ENCODE measurements at places on chromosomes 13 and 19.

- DNase-seq: no peak
Observed at GRCh38 chr13:42874221-42874620, 92.8 kb downstream of the FAM216B start.

- no peak for DNase-seq
Observed at GRCh38 chr19:5958074-5958850, 19.7 kb downstream of the RANBP3 start.

GRCh38 chr19:45110851-45111266 is 17.9 kb downstream of the PPP1R37 start:
- DNase-seq: no peak

GRCh38 chr13:50589651-50590054 is 253.8 kb downstream of the DLEU7 start:
- peak; percentile 77 for DNase-seq

DNA sequence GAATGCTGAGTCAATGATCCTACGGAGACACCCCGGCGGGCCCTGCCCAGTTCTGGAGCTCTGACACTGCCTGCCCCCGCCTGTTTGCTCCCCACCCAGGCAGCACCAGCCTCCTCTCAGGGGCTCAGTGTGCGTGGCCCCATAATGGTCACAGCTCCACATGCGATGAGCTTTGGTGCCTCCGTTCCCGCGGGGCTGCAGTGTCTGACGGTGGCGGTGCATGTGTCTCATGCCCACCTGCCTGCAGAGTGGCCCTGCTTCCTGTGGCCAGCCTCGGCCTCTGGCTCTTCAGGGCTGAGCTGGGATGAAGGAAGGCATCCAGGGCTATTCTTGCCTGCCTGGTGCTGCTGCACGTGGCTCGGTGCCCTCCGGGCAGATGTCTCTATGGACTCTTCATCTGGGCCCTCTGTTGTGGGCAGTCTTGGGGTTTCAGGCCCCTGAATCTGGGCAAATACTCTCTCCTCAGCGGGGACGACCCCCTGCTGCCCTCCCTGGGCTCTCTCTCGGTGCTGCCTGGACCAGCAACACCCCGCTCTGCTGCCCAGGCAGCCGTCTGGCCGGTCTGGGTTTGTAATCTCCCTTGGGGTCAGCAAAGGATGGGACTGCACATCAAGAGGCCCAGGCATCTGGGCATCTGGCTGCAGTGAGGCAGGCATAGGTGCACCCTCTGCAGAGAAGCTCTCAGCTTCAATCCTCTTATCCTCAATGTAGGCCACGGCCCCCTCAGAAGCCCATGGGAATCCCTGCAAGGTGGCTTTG is 19.3 kb upstream of the TMEM255B start:
- DNase-seq: no peak

GRCh38 chr13:65264066-65264465 is 1966.1 kb downstream of the PCDH9 start:
- peak; percentile 0 for DNase-seq

- DNase-seq: no peak
Observed at GRCh38 chr13:76630629-76631230, 255.5 kb downstream of the KCTD12 start.

DNA sequence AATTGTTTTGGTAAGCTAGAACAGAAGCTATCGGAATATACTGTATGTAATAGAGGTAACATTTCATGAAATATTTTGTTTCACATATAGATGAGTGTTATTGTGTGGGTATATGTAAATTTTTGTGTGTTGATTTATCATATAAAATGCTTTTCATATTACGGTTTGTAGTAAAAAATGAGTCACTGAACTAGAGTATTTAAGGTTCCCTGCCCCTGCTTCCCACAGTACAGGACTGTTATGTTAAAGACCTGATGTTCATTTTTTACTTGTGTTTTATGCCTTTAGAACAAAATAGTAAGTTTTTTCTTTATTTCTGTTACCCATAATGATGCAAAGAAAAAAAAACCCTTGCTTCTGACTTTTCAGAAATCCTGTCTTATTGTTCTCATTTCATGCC is 243.4 kb downstream of the ENOX1 start:
- no peak for DNase-seq

- DNase-seq: no peak
Observed at GRCh38 chr19:31274251-31275067, 74.8 kb downstream of the TSHZ3 start.

DNA sequence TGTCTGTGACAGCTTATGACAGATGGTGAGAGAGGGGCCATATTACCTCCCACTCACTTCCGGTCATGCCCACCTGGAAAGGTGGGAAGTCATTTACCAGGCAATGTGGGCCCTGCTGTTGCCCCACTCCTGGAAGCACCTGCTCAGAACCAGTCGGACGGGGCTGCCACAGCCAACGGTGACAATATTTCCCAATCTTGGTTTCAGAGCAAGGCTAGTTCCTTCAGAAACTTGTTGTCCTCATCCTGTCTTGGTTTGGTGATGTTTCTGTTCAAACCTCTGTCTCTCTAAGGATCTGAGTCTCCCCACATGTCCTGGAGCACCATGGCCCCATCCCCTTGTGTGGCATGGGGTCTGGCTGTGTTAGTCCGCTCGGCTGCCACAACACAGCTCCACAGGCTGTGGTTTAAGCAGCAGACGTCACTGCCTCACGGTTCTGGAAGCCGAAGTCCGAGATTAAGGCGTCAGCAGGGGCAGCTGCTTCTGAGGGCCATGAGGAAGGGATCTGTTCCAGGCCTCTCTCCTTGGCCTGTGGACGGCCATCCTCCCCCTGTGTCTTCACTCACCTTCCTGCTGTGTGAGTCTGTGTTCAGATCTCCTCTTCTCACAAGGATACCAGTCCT is 31.5 kb upstream of the SLC15A1 start:
- DNase-seq: no peak

DNA sequence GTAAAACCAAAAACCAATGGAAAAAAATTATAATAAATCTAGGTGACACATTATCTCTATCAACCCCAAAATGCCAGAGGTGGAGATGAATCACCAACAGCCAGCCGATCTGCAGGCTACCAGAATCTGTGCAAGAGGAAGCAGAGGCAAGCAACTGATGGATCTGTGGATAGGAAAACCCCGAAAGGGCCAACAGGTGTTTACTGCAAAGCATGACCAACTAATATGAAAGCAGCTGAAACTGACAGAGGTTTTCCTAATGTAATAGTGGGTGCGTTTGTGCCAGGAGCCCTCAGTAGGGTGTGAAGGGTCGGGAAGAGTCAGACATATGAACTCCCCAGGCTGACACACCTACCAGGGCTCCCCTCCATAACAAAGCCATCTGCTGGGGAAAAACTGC is 554.6 kb downstream of the RFC3 start:
- DNase-seq: peak; percentile 41

DNA sequence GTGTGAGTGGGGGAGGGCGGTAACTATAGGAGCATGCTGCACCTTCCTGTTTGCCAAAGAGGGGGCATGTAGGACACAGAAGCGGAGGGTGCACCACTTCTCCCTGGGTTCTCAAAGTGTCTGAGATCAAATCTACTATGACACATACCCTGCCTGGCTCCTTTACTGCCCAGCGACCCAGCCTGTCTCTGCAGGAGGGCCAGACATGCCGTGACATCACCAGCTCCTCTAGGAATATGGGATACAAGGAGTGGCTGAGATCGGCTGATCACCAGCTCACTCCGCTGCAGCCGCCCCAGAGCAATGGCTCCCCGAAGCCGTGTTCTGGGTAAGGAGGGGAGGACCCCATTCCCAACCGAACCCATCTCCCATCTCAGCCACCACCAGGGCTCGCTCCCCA is 16.4 kb upstream of the IGFL1 start:
- no peak for DNase-seq

DNA sequence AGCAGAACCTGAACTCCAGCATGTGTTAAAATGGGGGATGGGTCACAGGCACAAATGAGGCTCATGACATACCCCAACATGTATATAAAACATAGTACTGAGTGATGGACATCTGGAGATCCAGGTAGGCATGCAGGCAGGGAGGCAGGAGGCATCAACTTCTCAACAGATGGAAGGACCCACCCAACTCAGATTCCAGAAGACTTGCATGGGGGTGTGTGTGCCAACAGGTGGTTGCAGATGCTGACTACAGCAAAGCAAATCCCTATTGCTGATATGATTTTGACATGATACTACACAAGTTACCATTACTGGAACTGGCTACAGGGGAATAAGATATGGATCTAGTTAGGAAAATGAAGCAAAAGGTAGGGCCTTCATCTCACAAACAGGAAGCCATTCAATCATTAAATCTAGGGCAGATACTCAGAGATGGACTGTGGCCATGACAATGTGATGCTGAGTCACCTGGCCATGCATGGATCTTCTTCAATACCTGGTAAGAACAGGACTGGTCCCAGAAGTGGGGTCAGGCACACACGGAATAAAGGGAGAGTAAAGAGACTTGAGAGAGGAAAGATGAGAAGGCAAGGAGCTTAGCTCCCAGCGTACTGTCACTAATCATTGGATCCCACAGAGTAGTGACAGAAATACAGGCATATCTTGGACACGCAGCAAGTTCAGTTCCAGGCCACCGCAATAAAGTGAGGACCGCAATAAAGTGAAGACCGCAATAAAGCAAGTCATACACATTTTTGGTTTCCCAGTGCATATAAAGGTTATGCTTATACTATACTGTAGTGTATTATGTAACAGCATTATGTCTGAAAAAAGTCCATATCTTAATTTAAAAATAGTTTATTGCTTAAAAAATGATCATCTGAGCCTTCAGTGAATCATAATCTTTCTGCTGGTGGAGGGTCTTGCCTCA is 91.3 kb downstream of the USP12 start:
- no peak for DNase-seq

DNA sequence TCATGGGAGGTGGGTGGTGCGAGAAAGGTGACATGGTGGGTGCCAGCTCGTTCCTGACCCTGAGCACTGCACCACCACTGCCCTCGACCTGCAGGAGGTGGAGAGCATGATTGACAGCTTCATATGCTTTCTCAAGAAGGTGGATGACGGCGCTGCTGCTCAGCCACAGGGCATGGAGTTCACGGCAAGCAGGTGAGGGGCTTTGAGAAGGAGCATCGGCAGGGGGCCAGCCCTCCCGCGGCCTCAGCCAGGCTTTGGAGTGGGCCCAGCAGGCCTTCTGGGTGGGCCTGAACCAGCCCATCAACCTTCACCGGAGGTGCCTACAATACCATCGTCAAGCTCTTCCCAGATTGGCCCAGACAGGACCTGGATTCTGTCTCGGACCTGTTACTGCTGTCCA is 18.9 kb upstream of the ZNF14 start:
- DNase-seq: no peak

DNA sequence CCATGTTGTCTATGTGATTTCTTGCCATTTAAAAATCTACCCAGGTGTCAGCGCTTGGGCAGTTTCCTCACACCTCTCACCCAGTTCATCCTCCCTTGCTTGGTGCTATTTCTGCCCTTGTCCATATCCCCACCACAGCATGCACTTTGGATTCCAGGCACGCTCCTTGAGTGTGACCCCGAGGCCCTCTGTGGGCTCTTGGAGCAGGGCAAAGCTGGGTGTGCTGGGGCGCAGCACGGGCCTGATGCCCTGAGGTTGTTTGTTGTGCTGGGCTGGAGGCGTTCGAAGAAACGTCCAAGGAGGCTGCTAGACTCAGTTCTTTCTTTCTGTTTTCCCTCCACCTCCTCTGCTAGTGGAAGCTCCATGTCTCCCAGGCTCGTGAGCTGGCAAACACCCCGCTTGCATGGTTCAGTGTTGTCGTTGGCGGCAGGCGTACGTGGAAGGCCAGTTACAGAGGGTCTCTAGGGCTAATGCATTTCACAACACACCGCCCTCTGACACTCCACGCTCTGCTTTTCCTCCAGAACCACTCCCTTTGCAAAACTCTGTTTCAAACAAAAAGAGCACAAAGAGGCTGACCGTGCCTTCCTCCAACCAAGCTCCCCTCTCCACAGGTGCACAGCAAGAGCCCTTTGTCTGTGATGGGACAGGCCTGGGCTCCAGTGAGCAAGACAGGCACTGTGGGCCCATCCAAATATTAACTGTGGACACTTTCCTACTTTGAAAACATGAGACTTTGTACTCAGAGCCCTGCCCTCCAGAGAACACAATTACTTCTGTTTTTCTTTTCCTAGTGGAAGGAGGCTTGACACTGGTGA is 117.7 kb upstream of the GJB6 start:
- DNase-seq: no peak

DNA sequence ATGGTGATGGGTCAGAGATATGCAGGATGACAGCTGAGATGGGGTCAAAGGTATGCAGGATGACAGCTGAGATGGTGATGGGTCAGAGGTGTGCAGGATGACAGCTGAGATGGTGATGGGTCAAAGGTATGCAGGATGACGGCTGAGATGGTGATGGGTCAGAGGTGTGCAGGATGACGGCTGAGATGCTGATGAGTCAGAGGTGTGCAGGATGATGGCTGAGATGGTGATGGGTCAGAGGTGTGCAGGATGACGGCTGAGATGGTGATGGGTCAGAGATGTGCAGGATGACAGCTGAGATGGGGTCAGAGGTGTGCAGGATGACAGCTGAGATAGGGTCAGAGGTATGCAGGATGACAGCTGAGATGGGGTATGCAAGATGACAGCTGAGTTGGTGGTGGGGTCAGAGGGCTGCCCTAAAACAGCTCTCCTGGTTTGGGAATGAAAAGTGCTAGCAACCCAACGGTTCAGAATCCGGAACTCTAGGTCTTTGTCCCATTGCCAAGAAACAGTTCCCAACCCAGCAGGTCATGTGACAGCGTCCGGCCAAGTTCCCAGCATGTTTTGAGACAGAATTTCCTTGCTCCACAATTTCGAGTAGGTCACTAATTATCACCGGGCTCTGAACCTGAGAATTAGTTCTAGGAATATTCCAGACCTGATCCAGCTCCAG is 3.2 kb downstream of the SELENOW start:
- DNase-seq: no peak

DNA sequence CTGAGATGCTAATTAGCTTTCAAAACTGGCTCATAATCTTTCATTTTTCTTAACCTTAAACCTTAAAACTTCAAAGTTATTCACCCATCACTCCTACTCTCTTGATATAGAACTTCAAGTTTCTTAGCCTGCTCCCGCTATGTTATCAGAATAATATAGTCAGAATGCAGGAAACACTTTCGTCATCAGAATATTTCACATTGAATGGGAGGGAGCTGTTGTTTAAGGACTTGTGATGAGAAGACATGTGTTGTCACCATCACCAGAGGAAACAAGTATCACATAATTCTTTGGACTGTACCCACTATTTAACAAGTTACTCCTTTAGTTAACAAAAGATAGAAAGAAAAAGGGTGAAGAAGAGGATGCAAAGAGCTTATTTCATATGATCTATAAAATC is 65.0 kb upstream of the FNDC3A start:
- no peak for DNase-seq

GRCh38 chr19:28150129-28150528 is 1062.8 kb downstream of the UQCRFS1 start:
- no peak for DNase-seq

- DNase-seq: peak; percentile 7
Observed at GRCh38 chr13:19984430-19985218, 26.1 kb downstream of the ZMYM2 start.

- peak; percentile 40 for DNase-seq
Observed at GRCh38 chr13:31786011-31786410, 46.7 kb downstream of the RXFP2 start.

GRCh38 chr19:37333457-37333856 is 37.4 kb upstream of the ZNF527 start:
- peak; percentile 18 for DNase-seq

- no peak for DNase-seq
Observed at GRCh38 chr13:31242916-31243315, 43.1 kb downstream of the B3GLCT start.

GRCh38 chr13:97723655-97724054 is 229.8 kb upstream of the IPO5 start:
- no peak for DNase-seq

- peak; percentile 42 for DNase-seq
Observed at GRCh38 chr13:111033172-111034130, 81.7 kb upstream of the ARHGEF7 start.

- no peak for DNase-seq
Observed at GRCh38 chr13:114072421-114072820, 60.0 kb downstream of the RASA3 start.

Measured in mammary epithelial cell (primary cell).